IMR-90 (cell line): ENCODE measurements at places on chromosomes 7 and 10.

DNA sequence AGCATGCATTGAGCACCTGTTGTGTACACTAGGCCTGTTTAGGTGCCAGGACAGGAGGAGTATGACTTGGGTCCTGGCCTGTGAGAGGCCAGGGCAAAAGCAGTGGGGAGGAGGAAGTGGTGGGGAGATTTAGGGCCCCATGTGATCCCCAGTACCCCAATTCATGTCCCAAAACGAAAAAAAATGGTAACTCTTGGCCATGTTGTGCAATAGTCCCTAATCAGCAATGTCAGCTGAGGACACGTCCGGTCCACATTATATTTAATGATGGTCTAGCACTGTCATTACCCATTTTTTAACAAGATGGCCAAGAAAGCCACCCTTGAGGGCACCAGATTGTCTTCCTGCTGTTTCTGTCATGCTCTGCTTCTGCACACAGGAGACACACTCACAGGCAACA lies 142.0 kb upstream of the RET start:
- no peak for DNase-seq

- DNase-seq, result no peak
Measured at GRCh38 chr10:74114041-74114448, 36.6 kb downstream of the AP3M1 start.

- no peak for DNase-seq
Measured at GRCh38 chr10:49179699-49180443, 8.3 kb downstream of the TMEM273 start.

- no peak for DNase-seq
Measured at GRCh38 chr10:1569208-1569607, 168.1 kb downstream of the ADARB2 start.

DNA sequence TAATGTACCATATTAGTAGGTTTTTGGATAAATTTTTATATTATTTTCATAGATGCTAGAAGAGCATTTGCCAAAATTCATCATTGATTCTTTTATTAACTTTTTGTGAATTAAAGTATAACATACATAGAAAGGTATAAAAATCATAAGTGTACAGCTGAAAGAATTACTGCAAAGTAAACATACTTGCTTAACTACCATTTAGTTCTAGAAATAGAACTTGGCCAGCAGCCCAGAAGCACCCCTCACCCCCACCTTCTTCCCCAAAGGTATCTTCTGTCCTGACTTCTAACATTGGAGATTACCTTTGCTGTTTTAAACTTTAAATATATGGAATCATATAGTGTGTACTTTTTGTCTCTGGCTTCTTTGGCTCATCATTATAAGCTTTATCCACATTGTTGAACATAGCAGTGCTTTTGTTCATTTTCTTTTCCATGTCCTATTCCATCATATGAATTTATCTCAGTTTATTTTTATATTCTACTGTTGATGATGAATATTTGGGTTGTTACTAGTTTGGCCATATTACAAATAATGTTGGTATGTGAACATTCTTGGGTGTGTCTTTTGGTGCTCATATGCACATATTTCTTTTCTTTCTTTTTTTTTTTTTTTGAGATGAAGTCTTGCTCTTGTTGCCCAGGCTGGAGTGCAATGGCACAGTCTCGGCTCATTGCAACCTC lies 142.8 kb downstream of the ADK start:
- DNase-seq, result peak; percentile 84

DNA sequence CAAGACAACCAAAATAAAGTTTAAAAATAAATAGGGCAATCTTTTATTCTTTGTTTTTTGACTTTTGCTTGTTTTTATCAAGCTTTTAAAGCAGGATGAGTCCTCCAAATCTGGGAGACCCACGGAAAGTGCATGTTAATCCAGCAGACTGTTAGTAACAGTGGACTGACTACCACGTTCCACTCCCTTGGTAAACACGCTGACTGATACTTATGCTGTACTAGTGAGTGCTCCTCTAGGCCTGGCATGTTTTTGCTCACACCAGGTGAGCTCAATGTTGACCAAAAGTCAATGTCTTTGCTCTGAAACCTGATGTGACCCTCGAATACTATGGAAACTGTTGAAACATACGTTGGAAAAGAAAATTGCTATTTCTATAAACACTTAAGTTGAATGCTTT lies 88.4 kb downstream of the KIAA1549 start:
- no peak for DNase-seq
